ENCODE measurements at places on chromosomes 1 and 21. TPM values are rescaled to one million over a fixed set of nuclear protein-coding genes. Genes with fewer than 3 reads are reported as not detected.

DNA sequence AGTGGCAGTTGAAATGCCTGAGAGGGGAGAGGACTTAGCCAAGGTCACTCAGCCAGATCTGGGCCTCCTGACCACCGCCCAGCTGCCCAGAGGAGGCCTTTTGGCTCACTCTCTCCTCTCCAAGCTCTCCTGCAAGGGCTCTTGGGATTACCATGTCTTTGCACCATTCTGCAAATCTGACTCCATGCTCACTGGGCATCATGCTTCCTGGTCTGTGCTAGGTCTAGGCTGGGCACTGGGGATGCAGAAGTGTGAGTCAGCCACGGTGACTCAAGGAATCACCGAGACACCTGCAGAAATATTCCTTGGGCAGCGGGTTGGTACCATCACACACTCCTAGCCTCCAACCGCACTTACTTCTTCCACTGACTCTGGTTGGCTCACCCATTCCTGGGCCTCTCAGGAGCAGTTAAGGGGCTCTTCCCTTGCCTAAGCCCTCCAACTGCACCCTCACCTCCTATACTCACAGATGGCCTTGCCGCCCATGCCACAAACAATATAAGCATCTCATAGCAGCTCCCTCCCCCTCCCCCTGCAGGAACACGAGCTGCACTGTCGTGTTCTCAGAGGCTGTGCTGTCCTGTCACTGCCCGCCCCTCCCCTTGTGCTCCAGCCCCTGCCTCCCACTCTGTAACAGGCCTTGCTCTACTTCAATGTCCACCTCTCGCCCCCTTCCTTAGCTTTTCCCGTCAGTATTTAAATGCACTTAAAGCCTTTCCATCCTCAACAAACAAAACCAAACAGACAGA, 34.8 kb downstream of the CDCP2 start:
- H3K27me3 ChIP-seq, result peaks cover 12% of the 10 kb centered on the region
- H3K36me3 ChIP-seq, result no peaks in the 10 kb centered on the region
- DNase-seq, result no peak
- no peak overlapping the region for H3K27ac ChIP-seq

Gene COL8A2
- polyA plus RNA-seq, result 0.95 TPM

Gene PLPPR5
- polyA plus RNA-seq, result 3.2 TPM

GRCh38 chr21:42520628-42521253, 7.1 kb downstream of the SLC37A1 start:
- 0 out of 2 replicates have a peak, but pooled peaks cover under 1% of the 10 kb centered on the region for H3K36me3 ChIP-seq
- peaks cover 35% of the 10 kb centered on the region for H3K4me1 ChIP-seq
- H3K27me3 ChIP-seq, result no peaks in the 10 kb centered on the region
- no peak overlapping the region for H3K27ac ChIP-seq
- H3K4me3 ChIP-seq, result no peak overlapping the region
